ENCODE measurements at places on chromosomes 2 and 18.

- no peak for DNase-seq
Measured at GRCh38 chr2:194104687-194105086, 1552.3 kb upstream of the SLC39A10 start.

GRCh38 chr2:176136374-176137251, 7.1 kb downstream of the HOXD8 start:
- DNase-seq: no peak

- DNase-seq: peak; percentile 60
Measured at GRCh38 chr2:148244593-148245292, 223.9 kb downstream of the MBD5 start.

GRCh38 chr2:123451542-123451941, 573.5 kb upstream of the CNTNAP5 start:
- DNase-seq: no peak

DNA sequence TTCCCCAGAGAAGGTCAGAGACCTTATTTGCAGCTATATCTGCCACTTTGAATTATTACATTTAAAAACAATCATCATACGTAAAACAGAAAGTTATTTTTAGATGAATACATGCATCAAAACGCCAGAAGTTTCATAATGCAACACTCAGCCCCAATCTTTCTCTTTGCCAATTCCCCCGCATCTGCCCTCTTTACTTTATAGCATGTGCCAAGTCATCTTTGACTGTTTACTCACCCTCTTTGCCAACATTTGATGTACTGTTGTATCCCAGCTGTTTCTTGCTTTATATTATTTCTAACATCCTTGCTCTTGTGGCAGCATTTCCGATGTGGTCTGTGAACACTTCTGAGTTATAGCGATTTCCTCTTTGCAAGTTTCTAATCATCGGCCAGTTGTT, 86.2 kb downstream of the CRIM1 start:
- no peak for DNase-seq

- no peak for DNase-seq
Measured at GRCh38 chr2:156325688-156326525, 6.6 kb downstream of the NR4A2 start.

Measured in brain microvascular endothelial cell (primary cell).